ENCODE measurements at places on chromosomes 12 and 14. TPM values are rescaled to one million over a fixed set of nuclear protein-coding genes. Genes with fewer than 3 reads are reported as not detected.
A peak's percentile ranks its signal among the peaks of the same experiment; 100 is the strongest.

Gene MIP
- total RNA-seq: not detected

Gene DEGS2
- not detected for total RNA-seq

Gene FMNL3
- total RNA-seq: 16.6 TPM

Gene SLC8A3
- not detected for total RNA-seq

Gene STX2
- 45.1 TPM for total RNA-seq

Gene TMEM132C
- not detected for total RNA-seq

Gene IL22
- total RNA-seq: not detected

Gene HECTD1
- total RNA-seq: 99.6 TPM

Gene GLI1
- 4.1 TPM for total RNA-seq

DNA sequence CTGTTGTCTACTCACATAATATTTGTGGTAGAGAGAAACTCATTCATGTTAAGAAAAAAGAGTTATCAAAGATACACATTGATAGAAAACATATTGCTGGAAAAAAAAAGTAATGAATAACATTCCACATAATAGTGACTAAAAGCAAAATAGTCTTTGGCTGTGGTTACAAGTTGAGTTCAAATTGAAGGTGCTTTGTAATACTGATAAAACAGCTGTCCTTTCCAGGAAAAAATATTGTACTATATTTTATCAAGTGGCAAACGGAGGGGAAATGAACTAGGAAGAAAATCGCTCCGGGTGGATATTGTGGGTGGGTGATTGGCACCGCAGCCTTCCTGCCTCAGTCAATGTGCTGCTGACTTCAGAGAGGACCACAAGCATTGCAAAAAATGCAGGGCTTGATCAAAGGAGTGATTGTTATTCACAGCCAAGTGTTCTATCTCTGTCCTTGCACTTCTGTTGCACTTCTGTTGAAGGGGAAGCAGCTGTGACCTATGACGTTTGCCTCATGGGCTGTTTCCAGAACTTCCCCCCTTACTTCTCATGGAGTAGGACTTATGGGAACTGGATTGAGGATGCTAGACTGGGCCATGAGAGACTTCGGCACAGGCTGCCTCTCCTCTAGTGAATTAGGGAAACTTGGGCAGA is 114.4 kb downstream of the VRK1 start:
- DNase-seq: no peak

- no peak for DNase-seq
Measured at GRCh38 chr12:67572492-67572891, 76.1 kb upstream of the DYRK2 start.

- no peak for DNase-seq
Measured at GRCh38 chr14:30995689-30996088, 29.8 kb upstream of the AP4S1 start.

GRCh38 chr12:110869026-110869425 is 22.2 kb downstream of the CCDC63 start:
- DNase-seq: no peak

- DNase-seq: peak; percentile 13
Measured at GRCh38 chr12:63308671-63309070, 157.7 kb upstream of the AVPR1A start.

DNA sequence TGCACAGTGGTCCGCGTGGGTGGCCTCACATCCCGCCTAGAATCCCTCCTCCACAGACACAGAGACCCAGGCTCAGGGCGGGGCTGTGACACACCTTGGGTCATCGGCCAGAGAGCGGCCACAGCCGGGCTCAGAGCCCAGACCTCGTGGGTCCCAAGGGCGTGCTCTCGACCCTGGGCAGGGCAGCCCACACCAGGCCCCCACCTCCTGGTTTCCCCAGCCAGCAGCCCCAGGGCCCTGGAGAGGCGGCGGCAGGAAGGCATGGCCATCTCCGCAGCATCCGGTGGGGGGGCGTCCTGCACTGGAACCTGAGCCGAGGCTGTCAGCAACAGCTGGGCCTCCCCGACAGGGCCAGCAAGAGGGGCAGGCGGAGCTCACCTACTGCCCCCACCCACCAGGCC is 15.2 kb downstream of the JAG2 start:
- DNase-seq: no peak

DNA sequence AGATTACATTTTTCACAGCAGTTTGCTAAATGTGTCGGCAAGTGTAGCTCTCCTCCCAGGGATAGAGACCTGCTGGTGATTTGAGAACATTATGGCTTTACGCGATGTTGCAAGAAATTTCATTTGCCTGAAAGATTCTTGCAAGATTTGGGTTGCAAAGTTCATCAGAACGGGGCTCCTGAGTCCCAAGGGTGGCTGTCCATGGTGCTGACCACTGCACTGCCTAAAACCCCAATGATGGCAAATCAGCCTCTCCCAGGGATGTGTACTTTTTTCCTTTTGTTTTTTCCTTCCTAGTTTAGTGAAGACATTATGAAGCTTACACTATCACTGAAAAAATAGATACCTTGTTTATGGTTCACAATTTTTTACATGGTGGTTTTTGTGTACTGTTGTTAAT is 85.4 kb downstream of the WSCD2 start:
- DNase-seq: peak; percentile 4

DNA sequence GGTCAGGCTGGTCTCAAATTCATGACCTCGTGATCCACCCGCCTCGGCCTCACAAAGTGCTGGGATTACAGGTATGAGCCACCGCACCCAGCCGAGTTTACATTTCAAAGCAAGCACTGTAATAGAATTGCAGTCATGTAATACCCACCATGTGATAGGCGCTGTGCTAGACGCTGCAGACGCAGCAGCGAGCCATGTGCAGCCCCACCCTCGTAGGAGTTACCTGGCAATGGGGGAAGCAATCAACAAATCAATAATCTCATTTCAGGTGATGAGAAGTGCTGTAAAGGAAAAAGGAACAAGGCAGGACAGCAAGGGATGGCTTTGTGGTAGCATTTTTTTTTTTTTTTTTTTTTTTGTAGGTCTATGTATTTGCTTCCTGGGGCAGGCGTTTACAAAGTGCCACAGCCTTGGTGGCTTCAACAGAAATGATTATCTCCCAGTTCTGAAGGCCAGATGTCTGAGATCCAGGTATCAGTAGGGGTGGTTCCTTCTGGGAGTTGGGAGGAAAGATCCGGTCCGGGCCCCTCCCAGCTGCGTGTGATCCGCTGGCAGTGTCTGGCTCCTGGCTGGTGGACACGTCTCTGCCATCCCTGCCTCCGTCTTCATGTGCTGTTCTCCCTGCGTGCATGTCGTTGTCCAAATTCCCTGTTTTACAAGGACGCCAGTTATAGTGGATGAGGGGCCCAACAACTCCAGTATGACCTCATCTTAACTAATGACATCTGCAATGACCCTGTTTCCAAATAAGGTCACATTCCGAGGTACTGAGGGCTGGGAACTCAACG is 72.8 kb downstream of the TNFAIP2 start:
- DNase-seq: no peak

- no peak for DNase-seq
Measured at GRCh38 chr12:115296613-115297198, 612.7 kb upstream of the TBX3 start.

DNA sequence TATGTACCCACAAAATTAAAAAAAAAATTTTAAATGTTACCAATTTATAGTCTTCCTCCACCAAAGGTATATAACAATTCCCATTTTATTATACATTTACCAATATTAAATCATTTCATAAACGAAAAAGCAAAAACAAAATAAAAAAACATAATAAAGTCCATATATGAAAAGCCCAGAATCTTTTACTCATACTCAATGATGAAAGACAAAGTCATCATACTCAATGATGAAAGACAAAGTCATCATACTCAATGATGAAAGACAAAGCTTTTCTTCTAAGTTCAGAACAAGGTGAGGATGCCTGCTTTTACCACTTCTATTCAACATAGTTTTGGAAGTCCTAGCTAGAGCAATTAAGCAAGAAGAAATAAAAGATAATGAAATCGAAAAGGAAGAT is 28.1 kb downstream of the TMEM116 start:
- DNase-seq: no peak

DNA sequence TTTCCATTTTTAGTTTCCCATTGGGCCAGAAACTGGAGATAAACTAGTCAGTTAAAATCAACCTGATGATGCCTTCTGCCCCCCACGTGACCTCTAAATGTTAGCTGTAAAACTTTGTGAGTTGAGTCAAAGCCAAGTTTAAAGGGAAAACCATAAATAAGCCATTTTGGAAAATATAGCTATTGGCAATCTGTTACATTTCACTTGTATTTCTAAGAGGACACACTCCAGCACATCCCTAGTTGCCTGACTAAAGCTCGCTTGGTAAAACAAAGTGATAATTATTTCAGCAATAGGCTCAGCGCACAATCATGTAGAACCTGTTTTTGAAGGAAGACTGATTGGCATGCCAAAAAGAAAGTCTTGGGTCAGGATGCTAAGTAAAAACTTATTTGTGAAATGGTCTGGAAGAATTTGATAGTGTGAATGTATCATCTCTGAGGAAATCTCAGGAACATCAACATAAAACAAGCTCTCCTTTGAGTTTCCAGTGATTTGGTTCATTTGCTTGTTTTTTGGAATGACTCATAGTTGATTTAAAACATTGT is 49.2 kb upstream of the AEBP2 start:
- DNase-seq: no peak

GRCh38 chr14:104889375-104889757 is 24.3 kb downstream of the CEP170B start:
- DNase-seq: no peak

DNA sequence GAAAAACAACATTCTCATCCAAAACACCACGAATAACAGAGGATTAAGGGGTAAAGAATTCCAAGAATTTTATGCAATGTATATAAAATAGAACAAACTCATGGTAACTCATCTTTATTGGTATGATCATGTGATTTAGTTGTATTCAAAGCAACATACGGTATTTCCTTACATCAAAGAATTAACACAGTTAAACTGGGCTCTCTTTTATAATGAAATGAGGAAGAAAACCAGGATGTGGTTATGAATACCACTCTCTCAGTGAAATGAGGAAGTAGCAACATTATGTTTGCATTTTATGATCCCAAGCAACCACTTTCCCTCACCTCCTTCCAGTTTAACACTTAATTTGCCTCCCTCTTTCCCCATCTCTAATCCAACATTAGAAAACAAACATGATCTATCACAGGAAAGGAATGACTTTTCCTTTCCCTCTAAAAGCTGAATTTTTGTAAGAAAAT is 22.9 kb downstream of the SPTLC2 start:
- peak; percentile 27 for DNase-seq

All from A172 (cell line).